Inflammatory macrophage (primary cell): ENCODE measurements at places on chromosomes 1 and 21.

DNA sequence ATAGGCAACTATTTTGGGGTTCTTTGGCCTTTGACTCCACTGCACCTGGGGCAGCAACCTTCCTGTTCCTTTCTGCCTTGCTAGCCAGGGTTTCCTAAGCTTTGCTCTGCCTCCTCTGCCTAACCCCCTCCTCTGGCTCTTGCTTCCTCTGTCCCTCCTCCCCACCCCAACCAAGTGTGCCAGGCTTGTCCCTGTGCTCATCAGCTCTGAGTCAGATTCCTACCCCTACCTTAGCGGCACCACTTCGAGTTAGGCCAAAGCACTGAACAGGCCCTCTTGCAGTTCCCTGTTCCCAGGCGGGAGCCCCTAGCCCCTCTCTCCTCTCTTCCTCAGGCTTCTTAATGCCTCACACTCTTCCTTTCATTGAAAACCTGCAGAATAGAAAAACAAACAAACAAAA lies 74.8 kb upstream of the HAO2 start:
- DNase-seq, result no peak

- no peak for DNase-seq
Measured at GRCh38 chr1:243924188-243924587, 74.1 kb upstream of the AKT3 start.

DNA sequence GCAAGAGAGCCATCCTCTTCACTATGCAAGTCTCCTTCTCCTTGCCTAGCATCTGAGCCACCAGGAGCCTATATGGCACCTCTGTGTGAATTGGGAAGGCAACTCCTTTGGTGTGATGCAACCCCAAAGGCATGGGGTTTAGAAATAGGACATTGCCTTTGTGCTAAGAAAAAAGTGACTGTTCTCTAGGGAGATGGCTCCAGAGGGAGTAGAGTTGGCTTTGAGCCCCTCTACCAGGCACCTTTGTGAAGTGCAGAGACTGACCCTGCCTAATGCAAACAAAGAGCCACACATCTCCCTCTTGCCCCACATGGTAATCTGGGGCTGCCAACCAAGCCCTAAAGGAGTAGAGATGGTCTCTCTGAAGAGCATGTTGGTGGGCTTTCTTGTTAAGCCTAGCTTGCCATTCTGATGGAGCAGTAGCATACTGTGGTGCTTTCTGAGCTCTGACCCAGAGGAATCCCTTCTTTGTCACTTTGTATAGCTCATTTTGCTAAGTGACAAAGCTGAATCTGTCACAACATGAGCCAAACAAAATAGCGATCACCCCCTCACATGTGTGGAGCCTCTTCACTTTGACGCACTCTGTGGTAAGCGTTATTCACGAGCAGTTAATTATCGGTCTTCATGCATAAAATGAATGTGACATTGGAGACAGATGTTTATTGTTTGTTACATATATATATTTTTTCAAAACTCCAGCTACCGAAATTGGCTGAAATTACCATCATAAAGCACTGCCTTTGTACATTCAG lies 74.4 kb downstream of the RWDD3 start:
- DNase-seq, result no peak

DNA sequence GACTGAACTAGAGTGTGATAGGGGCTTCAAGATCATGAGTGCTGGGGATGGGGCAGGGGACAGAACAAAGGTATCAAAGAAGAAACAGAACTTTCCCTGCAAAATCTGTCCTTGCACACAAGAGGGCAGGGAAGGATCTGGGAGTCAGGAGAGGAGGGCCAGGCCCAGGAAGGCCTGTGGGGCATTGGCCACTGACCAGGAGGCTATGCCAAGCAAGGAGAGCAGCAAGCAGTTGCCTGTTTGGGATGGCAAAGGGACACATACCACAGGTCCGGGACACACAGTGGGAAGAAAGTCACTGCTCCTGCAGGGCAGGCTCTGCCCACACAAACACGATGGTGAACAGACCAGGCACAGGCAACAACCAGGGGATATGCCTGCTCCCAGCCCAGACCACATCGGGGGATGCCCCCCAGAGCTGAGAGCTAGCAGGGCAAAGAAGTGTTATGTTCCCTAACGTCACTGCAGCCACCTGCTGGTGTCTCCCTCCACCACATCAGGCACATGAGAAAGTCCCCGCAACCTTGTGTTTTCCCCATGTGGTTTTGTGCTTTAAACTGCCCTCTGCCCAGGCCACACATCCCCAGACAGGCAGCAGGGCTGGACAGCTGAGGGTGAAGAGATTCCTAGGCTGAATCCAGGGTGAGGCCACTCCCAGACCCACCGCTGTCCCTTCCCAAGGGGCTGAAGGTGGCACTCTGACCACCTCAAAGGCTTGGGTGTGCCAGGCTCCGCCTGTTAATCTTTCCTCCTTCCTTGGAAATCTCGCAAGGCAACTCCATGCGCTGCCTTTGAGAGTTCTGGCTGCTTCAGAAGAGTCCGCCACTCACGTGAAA lies 53.6 kb downstream of the KIF21B start:
- DNase-seq, result no peak

GRCh38 chr1:145918992-145919939 lies 749 bp upstream of the PEX11B start:
- peak; percentile 55 for DNase-seq

- no peak for DNase-seq
Measured at GRCh38 chr1:214563881-214564280, 12.5 kb upstream of the PTPN14 start.
